ENCODE measurements at places on chromosomes 11 and 22. TPM values are rescaled to one million over a fixed set of nuclear protein-coding genes. Genes with fewer than 3 reads are reported as not detected.

- DNase-seq, result no peak
Observed at GRCh38 chr22:25176175-25176574, 23.5 kb upstream of the CRYBB3 start.

DNA sequence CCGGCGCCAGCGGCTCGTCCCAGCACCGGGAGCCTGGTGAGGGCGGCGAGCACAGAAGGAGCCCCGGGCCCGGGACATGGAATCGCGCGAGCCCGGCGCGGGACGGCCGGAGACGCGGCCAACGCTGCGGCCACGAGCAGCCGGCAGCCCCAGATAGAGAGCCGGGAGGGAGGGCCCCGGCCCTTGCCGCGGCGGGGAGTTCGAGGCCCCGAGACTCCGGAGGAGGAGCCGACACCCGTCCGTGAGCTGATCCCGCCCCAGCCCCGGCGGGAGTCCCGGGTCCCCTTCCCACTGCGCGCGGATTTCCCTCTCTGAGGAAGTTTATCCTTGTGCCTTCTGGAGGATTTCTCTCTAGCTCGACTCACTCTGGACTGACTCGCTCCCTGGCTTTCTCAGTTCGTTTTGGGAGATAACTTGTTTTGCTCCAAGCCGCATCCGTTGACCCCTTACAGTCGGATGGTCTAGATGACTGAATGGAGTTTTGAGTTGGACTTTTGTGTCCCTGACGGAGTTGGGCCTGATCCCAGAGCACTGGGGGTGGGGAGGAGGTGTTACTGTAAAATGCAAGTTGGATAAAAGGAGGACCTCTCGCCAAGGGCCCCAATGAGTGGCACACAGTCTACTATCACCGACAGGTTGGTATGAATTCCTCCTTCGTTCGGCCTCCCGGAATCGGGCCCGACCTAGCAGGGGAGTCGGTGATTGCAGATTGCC, 585 bp downstream of the ARHGEF12 start:
- peak; percentile 77 for DNase-seq

SLC22A25 gene
- total RNA-seq, result not detected

GRCh38 chr11:72245263-72245816, 1.4 kb upstream of the PHOX2A start:
- no peak for DNase-seq

DNA sequence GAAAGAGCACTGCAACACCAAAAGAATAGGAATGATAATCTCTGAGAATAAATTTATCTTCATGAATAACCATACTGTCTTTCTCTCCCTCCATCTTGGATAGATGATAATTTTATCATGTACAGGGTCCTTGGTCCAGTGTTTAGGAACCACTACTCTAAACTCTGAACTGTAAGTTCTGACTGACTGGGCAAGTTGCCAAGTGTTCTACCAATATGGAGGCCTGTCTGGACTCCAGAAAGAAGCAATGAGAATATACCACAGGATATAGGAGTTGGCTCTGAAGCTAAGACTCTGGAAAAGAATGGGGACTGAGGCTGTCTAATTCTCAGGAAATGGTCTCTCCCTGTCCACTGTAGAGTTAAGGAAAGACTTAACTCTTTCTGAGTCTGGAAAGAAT, 1.5 kb downstream of the FHIP1B start:
- no peak for DNase-seq

H19 gene
- total RNA-seq, result 611 TPM

- DNase-seq, result no peak
Observed at GRCh38 chr11:14826600-14826999, 65.4 kb downstream of the CYP2R1 start.

GRCh38 chr11:76801225-76801624, 18.1 kb downstream of the TSKU start:
- DNase-seq, result no peak

GRCh38 chr22:38239101-38239761, 33.6 kb downstream of the TMEM184B start:
- DNase-seq, result no peak

PRG3 gene
- not detected for total RNA-seq

DNA sequence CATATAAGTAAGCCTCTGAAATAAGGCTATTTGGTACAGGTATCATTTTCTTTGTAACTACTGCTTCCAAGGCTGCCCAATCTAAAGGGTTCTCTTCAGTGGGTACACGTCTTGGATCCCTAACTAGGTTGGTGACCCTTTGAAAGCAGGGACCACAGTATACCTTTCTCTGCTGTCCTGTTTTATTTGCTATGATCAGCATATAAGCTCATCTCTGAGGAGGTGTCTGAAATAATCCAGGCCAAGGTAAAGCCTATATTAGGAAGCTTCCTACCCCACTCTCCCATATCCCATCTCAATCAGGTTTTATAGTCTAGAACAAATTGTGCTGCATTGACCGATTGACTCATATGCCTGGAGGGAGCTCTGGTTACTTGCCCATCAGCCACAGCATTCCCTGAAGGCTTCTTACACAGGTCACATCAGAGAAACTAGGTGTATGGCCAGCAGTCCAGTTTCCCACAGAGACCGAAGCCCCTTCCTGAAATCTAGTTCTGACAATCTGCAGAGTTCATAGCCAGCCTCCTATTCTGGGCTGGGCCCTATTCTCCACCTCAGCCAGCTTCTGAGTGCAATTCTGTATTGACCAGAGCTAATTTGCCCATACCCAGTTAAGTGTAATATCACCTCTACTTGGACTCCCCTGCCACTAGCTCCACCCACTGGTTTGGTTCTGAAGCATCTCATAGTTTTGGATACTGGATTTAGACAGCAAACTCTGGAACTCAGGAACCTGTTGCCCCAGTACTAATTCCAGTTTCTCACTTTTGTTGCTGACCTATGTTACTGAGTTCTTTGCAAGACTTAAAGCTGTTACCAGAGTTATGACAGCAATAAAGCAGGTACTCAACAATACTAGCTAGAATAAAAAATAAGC, 62.1 kb upstream of the ARHGAP20 start:
- no peak for DNase-seq

GRCh38 chr22:24191381-24191841, 10.1 kb downstream of the SUSD2 start:
- no peak for DNase-seq

- DNase-seq, result peak; percentile 22
Observed at GRCh38 chr22:46077669-46078099, 72.6 kb upstream of the PPARA start.

- no peak for DNase-seq
Observed at GRCh38 chr11:13876423-13876822, 86.1 kb upstream of the SPON1 start.

DNA sequence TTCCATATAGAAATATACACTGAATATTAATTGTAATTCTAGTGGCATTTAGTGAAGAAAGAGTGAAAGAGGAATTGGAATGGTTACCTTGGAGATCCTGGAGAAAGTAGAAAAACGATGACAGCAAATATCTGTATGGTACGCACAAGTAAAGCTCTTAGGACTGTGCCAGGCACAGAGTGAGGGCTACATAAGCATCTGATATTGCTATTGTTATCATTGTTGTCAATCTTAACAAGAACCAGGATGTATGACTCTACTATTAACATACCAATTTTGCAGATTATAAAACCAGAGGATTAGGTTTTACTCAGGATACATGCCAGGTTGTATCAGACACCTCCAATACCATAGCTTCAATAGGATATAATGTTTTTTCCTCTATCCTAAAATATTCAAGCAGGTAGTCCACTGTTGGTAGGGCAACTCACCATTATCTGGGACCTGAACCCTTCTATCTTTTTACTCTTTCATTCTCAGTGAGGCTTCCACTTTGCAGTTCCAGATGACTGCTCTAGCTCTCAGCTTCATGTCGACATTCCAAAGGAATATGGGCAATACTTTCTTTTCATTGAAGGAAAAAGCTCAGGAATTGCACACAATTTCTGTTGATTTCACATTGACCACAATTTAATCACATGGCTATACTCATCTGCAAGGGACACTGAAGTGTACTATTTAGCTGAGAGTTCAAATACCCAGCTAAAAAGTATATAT, 73.2 kb downstream of the RAB38 start:
- no peak for DNase-seq

- no peak for DNase-seq
Observed at GRCh38 chr22:22087854-22088657, 105.5 kb upstream of the TOP3B start.

DNA sequence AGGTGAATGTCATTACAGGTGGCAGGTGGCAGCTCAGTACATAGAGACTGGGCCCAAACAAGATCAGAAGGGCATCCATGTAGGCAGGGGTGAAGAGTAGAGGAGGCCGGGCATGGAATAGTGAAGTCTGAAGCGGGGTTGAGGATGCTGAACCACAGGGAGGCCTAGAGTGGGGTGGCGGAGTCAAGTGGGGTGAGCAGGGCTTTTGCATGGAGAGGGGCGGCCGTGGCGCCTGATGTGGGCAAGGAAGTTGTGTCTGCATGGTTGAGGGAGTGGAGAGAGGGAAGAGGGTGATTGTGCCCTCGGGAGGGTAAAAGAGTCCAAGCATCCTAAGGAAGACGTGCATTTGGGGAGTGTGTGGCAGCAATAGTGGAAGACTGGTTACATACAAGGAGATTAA, 14.4 kb downstream of the DDB2 start:
- no peak for DNase-seq

DNA sequence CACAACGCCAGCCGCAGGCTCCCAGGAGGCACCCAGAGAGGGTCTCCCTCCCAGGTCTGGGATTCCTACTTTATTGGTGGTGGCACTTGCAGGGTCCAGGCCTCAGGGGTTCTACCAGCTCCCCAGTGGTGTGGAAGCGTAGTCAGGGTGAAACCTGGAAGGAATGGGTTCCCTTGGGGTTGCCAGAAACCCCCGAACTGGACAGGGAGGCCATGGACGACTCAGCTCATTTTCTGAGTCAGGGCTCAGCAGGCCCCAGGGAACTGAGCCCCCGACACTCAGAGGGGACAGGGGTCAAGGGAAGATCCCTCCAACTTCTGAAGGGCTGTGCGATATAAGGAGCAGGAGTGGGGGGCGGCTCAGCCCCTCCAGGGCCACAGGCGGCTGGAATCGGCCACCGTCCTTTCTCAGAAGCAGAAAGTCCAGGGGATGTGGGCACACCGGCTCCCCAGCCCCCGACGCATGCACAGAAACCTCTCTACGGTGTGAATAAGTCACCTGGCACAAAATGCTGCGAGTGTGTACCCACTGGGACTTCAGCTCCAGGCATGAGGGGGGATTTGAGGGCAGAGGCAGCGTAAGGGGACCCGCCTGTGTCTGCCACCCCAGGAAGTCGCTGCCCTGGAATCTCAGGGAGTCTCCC, 25.1 kb downstream of the MRGPRG start:
- no peak for DNase-seq

DNA sequence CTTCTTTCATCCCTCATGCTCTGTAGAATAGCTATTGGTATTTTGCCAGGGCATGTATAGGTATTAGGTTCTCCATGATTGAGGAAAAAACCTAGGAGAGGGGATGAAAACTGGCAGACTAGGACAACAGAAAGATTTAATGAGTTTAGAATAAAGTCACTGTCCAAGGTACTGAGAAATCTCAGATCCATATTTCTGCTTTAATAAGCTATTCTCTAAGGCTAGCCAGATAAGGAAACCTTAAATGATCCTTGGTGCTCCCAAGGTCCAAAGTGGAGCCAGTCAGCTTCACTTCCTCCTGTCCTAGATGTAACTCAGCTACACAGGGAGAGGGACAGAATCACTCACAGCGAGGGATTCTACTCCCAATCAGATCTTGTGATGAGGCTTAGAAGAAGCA, 13.7 kb upstream of the CSNK2A3 start:
- DNase-seq, result no peak

- DNase-seq, result no peak
Observed at GRCh38 chr11:70016666-70017367, 61.3 kb upstream of the ANO1 start.

DNA sequence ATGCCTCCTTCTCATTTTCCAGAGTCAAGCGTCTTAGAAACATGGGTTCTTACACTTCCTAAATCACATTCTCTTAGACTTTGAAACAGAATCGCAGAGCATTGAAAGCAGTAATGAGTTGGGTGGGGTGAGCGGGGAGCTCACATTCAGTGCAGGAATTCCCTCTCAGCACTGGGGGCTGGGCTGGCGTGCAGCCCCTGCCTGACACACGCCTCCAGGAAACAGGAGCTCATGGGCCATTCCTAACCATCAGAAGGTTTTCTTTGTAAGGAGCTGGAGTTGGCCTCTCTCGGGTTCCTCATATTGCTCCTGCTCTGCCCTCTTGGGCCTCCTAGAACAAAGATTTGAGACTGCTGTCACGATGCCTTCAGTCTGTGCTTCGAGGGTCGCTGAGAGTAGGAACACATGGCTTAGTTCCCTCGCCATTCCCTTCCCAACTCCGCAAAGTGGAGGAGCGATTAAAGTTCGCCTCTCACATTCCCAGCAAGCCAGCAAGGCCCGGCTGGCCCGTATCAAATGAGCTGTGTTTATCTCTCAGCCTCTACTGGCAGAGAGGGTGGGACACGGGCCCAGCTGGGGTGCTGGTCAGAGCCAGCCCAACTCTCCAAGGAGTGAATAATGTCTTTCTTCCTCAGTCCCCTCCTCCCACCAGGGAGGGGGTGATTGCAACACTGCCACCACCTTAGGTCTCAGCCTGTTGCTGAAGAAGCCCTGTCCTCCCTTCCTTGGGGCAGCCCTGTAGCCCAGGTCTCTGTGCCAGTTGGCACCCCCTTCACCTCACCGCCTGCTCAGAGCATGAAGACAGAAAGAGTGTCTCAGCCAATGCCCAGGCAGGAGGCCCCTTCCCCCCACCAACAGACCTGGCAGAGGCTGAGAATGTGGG, 10.4 kb downstream of the CHRDL2 start:
- DNase-seq, result peak; percentile 92

DNA sequence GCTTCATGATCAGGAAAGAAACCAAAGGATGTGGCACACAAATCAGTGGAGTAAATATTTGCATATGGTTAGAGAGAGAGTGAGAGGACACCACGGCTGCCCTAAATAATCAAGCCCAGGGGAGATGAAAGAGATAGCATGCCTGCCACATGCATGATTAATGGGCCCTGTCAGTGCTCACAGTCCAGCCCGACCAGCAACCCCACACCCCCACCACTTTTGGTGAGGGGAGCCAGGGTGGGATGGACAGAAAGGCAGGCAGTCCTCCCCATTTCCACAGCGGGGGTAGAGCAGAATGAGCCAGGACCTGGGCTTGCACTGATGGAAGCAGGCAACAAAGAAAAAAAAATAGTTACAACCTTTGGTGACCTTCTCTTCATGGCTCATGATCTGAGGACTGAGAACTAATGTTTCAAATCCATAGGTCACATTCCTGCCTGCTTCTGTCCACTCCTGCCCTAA, 545.0 kb downstream of the ETS1 start:
- DNase-seq, result no peak

MYO18B gene
- 139 TPM for total RNA-seq

- DNase-seq, result no peak
Observed at GRCh38 chr22:41085842-41086241, 6.5 kb upstream of the EP300 start.
